Right renal pelvis (tissue), 4 donors: ENCODE measurements at places on chromosomes 4 and X.

- DNase-seq, result no peak
Measured at GRCh38 chrX:153598541-153599191, at the start of gene CCNQ. CCNQ (minus strand) TSS chrX:153599139; CDS start chrX:153599073, 66 bp downstream.

GRCh38 chrX:133185938-133186337, 32.2 kb downstream of the TFDP3 start:
- no peak for DNase-seq

GRCh38 chr4:76831711-76832373, 66.1 kb downstream of the SOWAHB start:
- DNase-seq, result no peak

DNA sequence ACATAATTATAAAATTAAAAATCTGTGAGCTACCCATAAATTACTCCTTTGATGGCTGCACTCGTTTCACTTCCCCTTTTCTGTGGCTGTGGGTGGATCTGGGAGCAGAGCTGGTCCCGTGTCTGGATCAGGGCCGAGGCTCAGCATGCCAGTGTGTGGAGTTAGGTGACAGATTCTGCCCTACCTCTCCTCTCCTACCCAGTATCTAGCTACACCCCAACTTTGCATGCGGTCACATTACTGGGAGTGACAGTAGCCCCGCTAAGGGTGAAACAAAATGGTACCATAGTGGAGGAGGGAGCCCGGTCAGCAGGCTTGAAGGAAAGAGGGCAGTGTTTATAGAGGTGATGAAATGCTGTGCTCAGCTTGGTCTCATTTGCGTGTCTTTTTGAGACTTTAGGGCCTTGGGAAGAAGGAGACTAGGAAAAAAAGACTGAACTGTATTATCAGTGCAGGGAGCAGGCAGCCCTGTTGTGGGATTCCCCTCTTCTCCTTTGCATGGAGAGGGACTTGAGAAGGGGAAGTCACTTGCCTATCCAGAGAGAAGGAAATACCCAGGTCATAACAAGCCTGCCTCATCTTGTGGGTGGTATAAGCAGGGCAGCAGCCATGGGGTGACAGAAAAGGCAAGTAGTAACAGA, 48.4 kb downstream of the ARHGAP10 start:
- DNase-seq, result no peak

DNA sequence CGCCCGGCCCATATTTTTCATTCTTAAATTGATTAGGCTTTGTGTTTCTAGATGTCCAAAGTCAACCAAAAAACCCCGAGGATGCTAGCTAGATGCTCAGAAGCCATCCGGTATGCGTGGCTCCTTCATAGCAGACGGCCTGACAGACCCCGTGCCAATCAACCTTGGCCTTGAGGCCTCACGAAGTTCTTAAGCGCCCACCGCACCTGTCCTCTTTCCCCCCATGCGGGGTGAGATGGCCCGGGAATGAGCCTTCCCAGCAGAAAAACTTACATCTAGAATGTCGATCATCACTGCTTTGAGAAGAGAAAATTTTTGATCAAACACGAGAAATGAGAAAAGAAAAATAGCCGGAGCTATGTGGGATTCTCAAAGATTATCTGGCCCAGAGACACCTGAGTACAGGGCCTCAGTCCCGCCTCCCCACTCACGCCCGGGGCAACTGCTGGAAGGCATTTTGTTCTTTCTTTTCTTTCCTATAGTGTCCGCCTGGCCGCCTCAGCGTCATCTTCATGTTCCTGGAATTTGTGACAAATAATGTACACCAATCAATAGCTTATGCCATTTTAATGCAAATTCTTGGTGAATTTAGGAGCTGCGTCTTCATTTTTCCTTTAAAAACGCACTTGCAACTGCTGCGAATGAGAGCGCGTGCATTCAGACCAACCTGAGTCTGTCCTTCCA, 1.6 kb upstream of the NAT8L start:
- no peak for DNase-seq

GRCh38 chr4:87805971-87806370, 6.6 kb downstream of the IBSP start:
- DNase-seq, result no peak
